ENCODE measurements at places on chromosomes 6 and 20. TPM values are rescaled to one million over a fixed set of nuclear protein-coding genes. Genes with fewer than 3 reads are reported as not detected.

Gene ERVFRD-1
- not detected for polyA plus RNA-seq

Gene TOX2
- polyA plus RNA-seq, result 1.2 TPM

Gene ADAM33
- not detected for polyA plus RNA-seq

Gene SFTA2
- not detected for polyA plus RNA-seq

Gene BPIFB4
- not detected for polyA plus RNA-seq

Gene CLVS2
- not detected for polyA plus RNA-seq

Gene EPB41L1
- polyA plus RNA-seq, result 0.12 TPM

Gene GPX5
- polyA plus RNA-seq, result not detected

Gene TRERF1
- 3.5 TPM for polyA plus RNA-seq

Gene CRISP2
- polyA plus RNA-seq, result not detected

Gene PPARD
- polyA plus RNA-seq, result 36.7 TPM

Gene PEDS1
- polyA plus RNA-seq, result 33.2 TPM

Gene BAK1
- 39.1 TPM for polyA plus RNA-seq

Gene GPR6
- not detected for polyA plus RNA-seq

Gene HS3ST5
- polyA plus RNA-seq, result not detected

Gene KIF25
- not detected for polyA plus RNA-seq

Gene EPB41L2
- 23.7 TPM for polyA plus RNA-seq

Gene ECT2L
- polyA plus RNA-seq, result 0.20 TPM

Gene SERAC1
- polyA plus RNA-seq, result 1.9 TPM

Gene LAMA5
- polyA plus RNA-seq, result 52.9 TPM

Gene NINL
- 2.0 TPM for polyA plus RNA-seq

Gene MCCD1
- polyA plus RNA-seq, result not detected

Gene HLA-G
- polyA plus RNA-seq, result 3.2 TPM

Gene CALHM4
- polyA plus RNA-seq, result not detected

Gene TRIM40
- not detected for polyA plus RNA-seq

Gene APMAP
- 9.8 TPM for polyA plus RNA-seq

Gene LST1
- 30.5 TPM for polyA plus RNA-seq

Gene GCLC
- polyA plus RNA-seq, result 10.7 TPM

Gene FAM217B
- 3.6 TPM for polyA plus RNA-seq

Gene COL12A1
- not detected for polyA plus RNA-seq

Gene GGTLC1
- not detected for polyA plus RNA-seq

Gene CCN5
- polyA plus RNA-seq, result not detected

Gene ACAT2
- 6.5 TPM for polyA plus RNA-seq

Gene CAP2
- polyA plus RNA-seq, result not detected

Gene SLC2A10
- not detected for polyA plus RNA-seq

Gene ENPP3
- polyA plus RNA-seq, result 0.18 TPM

Gene CPXM1
- 0.21 TPM for polyA plus RNA-seq

Gene ARG1
- polyA plus RNA-seq, result not detected

Gene DBNDD2
- polyA plus RNA-seq, result 3.1 TPM

Gene CLPSL2
- not detected for polyA plus RNA-seq

Gene MUCL3
- polyA plus RNA-seq, result not detected

Gene OVOL2
- not detected for polyA plus RNA-seq

Gene ZC2HC1B
- polyA plus RNA-seq, result 0.36 TPM

Gene UBD
- not detected for polyA plus RNA-seq

Gene SH3BGRL2
- polyA plus RNA-seq, result 0.23 TPM

Gene ROMO1
- polyA plus RNA-seq, result 131 TPM

Gene FRK
- 0.01 TPM for polyA plus RNA-seq

Gene FHL5
- not detected for polyA plus RNA-seq

Gene DDO
- polyA plus RNA-seq, result not detected

Data from B cell (primary cell).